ENCODE measurements at places on chromosomes 7 and 10. TPM values are rescaled to one million over a fixed set of nuclear protein-coding genes. Genes with fewer than 3 reads are reported as not detected.

NYAP1 gene
- total RNA-seq = 0.24 TPM

GRCh38 chr10:49751636-49752510 lies 10.2 kb downstream of the OGDHL start:
- no peak for DNase-seq

DNA sequence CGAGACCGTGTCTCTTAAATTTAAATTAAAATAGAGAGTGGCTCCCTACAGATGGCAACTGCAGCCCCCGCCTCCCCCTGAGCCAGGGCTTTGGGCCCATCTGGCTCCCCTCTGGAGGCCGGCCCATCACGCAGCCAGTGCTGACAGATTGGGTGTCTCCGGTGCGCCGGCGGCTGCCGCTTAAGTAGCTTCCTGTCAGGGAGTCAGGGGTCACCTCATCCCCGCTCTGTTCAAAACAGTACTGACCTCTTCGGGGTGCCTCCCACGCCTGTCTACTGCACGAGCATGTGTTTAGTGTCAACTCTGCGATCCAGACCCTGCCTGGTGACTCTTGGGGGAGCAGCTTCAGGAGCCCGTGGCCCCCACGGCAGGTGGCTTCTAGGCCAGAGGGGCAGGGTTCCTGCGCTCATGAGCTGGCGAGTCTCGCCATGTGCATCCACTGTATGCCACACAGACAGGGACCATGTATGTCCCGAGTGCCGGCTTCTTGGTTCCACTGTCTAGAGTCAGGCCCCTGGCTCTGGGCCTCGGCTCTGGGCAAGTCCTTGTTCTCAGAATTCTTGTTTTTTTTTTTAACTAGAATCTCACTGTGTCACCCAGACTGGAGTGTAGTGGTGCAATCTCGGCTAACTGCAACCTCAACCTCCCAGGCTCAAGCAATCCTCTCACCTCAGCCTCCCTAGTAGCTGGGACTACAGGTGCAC lies 36.1 kb downstream of the KCTD7 start:
- DNase-seq = no peak

APBB1IP gene
- 46.2 TPM for total RNA-seq

DNA sequence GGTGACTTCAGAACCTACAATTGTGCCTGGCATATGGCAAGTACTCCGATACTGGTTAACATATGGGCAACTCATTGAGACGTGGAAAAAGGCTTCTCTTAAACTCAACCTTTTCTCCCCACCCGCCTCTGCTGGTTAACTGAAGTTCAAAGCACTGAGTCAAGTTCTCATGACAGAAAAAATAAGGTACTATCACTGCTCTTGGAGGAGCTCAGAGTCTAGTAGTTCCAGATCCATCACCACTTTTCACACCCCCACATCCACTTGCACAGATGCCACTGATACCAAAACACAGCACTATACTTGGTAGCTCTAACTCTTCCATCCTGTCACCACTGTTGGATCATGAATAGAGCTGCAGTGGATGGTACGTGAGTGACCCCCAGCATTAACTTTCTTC lies 36.2 kb downstream of the CCDC6 start:
- DNase-seq = no peak

GRCh38 chr7:82729172-82730030 lies 285.8 kb upstream of the CACNA2D1 start:
- DNase-seq = peak; percentile 17

DNA sequence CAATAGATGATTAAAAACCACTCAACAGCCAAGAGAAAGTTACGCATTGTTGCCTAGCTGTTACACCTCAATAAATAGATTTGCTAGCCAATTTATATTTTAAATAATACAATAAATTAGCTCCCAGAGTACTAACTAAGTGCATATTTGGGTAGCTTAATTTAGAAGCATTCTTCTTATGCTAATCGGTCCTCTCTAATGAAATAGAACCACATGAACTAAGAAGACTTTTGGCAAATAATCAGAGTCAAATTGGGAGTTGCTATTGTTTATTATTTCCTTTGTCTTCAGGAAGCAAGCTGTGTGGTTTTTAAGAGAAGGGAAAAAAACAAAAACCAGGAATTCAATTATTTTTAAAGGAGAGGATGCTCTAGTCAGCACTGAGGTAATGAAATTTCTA lies 49.0 kb upstream of the TRIL start:
- DNase-seq = no peak

DNA sequence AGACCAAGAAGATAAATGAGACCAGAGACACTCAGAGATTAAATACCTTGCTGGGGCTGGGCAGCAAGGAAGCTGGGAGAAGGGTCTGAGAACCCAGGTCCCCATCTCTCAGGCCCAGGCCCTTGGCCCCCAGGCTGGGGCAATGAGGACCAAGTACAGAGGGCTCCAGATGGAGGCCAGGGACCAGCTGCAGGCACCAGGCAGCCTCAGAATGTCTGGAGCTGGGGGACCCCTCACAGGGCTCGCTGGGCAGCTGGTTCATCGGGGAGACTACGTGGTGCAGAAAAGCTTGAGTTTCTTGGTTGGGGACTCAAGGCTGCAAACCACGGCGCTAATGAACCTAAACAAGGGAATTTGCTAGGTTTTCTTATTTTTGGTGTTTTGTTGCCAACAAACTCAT lies 75.6 kb downstream of the PRKAG2 start:
- DNase-seq = no peak

GJD4 gene
- 0.09 TPM for total RNA-seq

ABCB1 gene
- total RNA-seq = 6.7 TPM

ASB4 gene
- 0.38 TPM for total RNA-seq

- no peak for DNase-seq
Observed at GRCh38 chr7:121109145-121109544, 120.6 kb downstream of the CPED1 start.

Data from thymus (tissue), 14 donors.